Activated T-cell treated with anti-CD3 and anti-CD28 coated beads for 1 hour (primary cell): ENCODE measurements at places on chromosomes 16 and 17.

DNA sequence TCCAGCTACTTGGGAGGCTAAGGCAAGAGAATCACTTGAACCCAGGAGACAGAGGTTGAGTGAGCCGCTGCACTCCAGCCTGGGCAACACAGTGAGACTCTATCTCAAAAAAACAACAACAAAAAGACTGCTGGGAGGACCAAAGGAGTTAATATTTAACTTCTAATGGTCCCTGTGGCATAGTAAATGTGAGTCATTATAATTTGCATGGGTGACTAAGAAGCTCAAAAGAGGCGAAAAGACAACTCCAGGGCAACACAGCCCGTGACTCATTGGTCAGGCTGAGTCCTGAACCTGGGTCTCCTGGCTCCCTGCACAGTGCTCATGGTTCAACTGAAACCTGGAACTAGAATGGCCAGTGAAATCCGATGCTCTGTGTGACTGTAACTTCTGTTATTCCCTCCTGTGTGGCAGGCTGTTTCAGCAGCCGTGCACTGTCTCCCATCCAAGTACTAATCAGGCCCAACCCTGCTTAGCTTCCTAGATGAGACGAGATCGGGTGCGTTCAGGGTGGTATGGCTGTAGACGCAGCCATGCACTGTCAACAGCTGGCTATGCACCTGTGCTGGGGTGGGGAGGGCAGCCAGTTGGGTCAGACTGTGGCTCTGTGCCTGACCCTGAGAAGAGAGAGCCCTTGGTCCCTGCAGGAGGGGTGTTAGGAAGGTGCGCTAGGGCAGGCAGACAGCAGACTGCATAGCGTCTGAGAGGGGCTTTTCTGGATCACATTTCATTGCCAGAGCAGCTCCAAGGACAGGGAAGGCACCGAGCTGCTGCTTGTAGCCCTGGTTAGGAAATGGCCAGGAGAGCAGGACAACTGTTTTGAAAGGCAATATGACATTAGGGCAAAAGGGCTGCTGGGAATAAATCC lies 14.5 kb upstream of the GPRC5C start:
- DNase-seq = no peak

GRCh38 chr17:35080536-35080935 lies 17.0 kb upstream of the RFFL start:
- DNase-seq = no peak

DNA sequence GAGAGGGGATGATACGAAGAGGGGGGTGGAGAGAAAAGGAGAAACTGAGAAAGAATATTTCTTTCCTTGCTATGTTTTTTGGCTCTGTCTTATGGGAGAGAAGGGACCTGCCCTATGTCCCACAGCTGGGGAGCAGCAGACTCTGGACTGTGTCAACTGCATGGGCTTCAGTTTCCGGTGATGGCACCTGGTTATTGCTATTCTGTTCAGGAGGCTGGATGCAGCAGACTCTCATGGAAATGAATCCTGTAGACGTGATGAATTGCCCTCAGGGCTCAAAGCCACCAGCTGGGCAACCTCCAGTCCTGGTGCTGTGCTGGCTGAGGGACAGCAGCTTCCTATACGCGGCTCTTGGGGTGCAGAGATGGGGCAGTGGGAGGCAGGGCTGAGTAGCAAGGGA lies 121.2 kb downstream of the HAPSTR1 start:
- no peak for DNase-seq

DNA sequence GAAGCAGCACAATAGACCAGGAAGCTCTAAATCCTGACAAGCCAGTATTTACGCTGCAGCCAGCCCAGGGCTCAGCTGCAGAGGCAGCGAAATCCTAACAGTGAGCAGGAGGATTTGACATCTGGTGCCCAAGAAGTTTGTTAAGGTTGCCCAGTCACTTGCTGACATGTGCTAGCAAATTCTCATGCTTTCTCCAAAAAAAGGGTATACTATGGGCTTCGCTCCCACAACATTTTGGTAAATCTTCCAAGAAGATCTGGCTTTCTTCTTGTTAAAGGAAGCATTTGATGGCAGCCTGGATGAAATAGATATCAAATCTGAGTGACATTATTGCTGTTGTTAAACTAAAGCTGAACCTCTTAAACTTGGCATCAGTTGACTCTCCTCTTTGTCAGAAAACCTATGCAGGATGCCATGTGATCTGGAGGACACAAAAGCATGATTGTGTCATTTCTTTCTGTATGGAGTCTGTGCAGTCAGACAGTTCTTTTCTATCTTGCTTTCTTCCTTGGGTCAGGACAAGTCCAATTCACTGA lies 949.7 kb upstream of the RBFOX1 start:
- DNase-seq = no peak

GRCh38 chr17:40598301-40598618 lies 33.0 kb upstream of the CCR7 start:
- no peak for DNase-seq

DNA sequence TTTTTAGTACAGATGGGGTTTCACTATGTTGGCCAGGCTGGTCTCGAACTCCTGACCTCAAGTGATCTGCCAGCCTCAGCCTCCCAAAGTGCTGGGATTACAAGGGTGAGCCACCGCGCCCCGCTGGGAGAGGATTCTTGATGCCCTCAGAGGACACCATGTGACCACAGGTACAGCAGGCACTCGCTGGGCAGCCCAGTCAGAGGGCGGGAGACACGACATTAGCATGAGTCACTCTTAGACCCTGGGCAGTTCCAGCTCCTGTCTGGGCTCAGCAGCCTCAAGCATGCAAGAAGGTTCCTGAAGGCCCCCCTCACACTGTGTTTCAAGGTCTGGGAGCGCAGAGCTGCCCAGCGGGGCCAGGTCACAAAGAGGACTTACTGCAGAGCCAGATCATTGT lies 11.9 kb downstream of the STAC2 start:
- no peak for DNase-seq

DNA sequence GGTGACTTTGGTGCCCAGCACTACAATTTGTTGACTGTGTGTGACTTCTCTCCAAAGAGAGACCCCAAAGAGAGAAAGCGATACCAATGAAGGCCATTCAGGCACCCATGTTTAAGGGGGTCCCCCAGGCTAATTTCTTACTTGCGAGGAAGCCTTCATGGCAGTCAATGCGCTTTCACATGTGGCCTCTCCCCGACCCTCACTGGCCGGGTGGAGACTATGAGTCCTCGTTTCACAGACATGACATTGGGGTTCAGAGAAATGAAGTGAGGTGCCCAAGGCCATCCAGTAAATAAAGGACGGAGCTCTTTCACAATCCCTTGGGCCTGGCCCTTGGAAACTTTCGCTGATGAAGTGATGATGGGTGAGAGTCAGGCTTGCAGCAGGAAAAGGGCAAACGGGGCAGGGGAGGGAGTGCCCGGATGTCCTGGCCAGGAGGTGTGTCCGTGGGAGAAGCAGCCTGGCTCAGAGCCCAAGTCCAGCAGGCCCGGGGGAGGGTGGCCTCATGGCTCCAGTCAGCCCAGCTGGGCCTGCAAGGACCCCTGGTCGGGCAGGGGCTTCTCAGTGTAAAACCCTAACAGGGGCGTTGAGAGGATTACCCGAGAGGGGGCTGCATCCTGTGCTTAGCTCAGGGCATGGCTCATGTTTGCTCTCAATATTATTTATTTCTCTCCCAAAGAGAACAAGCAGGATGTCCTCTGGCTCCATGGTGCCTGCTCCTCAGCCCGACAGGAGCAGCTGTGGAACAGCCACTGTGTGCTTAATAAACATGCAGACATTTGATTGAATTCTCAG lies 14.7 kb downstream of the TBX2 start:
- no peak for DNase-seq

- no peak for DNase-seq
These were observed 418.0 kb upstream of the PSMD7 start for GRCh38 chr16:73878611-73879010.

DNA sequence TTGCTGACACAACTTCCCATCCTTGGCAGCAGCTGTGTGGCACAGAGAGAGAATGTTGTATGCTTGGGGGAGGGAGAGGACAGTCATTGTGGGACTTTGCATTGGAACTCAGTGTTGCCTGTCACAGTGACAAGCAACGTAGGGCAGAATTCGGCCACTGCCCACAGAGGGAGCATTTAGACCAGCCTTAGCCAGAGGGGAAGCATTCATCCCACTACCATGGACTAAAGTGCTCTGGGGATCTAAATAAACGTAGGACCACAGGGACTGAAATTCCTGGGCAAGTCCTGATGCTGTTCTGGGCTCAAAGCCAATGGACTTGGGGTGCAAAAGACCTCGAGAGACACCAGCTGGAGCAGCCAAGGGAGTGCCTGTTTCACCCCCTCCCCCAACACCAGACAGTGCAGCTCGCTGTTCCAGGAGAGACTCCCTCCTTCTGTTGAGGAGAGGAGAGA lies 44.9 kb downstream of the ABCA8 start:
- DNase-seq = no peak

GRCh38 chr17:75619506-75620431 lies 13.5 kb upstream of the SMIM5 start:
- DNase-seq = no peak

GRCh38 chr16:68446681-68447652 lies 1.3 kb downstream of the SMPD3 start:
- no peak for DNase-seq

GRCh38 chr17:55883149-55883548 lies 132.3 kb downstream of the PCTP start:
- no peak for DNase-seq

DNA sequence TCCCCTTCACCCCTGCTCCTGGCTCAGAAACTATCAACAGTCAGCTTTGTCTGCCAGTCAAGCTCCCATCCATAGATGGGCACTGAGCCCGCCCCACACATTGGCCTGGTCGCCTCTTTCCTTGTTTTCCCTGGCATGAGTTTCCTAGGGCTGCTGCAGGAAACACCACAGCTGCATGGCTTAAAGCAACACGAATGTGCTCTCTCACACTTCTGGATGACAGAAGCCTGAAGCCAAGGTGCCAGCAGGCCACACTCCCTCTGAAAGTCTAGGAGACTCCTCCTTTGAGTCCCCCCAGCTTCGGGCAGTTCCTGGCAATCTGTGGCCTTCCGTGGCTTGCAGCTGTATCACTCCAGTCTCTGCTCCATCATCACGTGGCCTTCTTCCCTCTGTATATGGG lies 69.9 kb downstream of the TBC1D16 start:
- no peak for DNase-seq

DNA sequence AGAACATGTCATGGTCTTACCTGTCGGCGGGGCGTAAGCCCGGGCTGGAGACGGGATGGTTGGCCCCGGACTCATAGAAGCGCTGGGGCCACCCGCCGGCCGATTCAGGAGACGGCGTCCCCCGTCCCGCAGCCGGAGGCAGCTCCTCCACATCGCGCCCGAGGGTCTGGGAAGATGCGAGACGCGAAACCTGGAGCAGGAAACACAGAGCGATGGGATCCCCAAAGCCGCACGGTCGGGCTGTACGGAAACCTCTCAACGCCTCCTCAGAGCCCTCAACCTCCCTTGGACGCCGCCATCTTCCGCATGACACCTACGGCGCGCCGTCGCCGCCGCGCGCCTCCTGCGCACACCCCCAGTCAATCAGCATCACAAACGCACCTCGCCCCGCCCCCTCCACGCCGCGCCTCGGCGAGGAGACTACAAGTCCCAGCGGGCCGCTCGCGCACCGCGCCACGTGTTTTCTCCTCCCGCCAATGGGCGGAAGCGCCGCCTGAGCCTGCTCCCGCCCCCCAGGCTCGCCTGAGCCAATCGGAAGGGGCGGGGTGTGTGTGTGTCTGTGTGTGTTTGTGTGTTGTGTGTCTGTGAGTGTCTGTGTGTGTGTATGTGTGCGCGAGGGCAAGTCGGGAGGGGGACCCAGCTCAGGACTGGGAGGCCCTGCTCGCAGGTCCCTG lies at the start of the genes ATPAF2 and GID4:
Gene ATPAF2, minus strand, starts transcription at position 308 of the 674 bp plus-strand sequence. Its CDS starts 155 bp downstream, at position 153.
Gene GID4, plus strand, starts transcription at position 548 of the 674 bp plus-strand sequence. Its CDS starts 57 bp downstream, at position 605.
- DNase-seq = peak; percentile 100

DNA sequence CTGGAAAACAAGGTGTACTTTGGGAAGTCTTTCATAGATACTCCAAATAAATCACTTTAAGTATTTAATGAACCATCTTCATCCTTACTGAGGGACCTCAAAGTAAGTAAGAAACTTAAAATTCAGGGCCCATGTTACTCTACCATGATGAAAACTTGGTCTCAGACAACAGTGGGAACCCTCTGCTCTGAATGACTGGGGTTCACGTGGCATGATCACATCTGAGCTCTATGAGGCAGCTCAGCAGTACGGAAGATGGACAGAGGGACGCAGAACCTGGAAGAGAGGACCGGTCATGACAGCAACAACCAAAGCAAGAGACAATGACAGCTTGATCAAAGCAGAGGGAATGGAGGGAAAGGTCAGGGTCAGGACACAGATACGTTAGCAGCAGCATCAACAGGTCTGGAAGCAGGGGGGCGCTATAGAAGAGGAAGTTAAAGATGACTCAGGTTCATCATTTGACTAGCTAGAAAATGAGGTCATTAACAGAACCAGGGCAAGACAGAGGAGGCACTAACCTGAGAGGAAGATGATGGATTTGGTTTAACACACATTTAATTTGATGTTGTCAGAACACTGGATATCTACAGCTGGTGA lies 9.5 kb downstream of the XPO6 start:
- no peak for DNase-seq

- DNase-seq = no peak
These were observed 497 bp downstream of the CES1 start for GRCh38 chr16:55832425-55832772.

DNA sequence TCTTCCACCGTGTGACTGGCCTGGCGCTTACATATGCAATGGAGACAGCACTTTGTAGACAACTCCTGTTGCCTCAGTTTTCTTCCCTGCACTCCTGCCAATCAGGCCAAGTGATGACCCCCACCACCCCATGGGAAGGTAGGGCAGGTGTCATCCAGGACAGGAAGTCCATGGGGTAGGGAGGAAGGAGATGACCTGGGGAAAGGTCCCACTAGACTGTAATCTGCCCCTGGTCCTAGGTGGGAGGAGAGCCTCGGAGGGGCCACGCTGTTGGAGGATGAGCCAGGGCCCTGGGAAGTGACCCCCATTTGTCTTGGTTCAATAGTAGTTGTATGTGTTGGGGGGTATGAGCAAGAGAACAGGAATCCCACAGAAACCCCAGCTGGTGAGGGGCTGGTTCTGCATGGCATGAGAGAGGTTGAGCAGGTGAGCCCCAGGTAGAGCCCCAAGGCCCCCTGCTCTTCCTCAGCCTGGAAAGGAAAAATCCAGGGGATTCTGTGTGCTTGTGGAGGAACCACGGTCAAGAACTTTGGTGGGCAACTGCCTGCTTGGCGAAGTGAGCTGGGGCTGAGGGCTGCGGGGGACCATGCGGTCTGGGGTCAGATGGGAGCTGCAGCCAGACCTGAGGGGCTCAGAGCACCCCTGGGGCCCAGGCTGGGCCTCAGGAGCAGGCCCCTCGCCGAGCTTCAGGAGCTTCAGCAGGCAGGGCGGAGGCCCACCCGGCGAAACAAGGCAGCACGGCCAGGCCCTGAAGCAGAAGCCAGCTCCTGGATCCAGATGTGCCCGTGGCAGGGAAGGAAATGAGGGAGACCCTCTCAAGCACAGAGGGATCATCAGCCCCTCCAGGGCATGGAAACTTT lies 50.7 kb downstream of the NT5M start:
- DNase-seq = no peak

GRCh38 chr16:89925596-89926079 lies 2.5 kb downstream of the TUBB3 start:
- DNase-seq = no peak

DNA sequence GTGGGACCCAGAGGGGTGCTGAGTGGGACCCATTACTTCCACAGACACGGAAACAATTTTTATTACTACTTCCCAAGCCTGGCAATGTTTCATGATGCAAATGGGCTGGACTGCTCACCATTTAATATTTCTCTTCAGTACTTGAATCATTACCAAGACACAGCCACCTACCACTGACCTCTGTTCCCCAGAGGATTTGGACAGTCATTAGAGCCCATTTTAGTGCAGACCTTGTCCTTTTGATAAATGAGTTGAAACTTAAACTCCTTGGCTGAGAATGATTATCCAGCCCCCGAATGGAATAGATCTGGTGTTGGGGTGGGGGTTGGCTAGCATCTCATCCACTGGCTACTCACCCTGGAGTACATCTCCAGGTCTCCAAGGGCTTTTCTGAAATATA lies 33.6 kb upstream of the APOH start:
- no peak for DNase-seq
